ENCODE measurements at places on chromosomes 1 and 21. TPM values are rescaled to one million over a fixed set of nuclear protein-coding genes. Genes with fewer than 3 reads are reported as not detected.

KLF17 gene
- total RNA-seq = not detected

BRDT gene
- not detected for total RNA-seq

SLC6A9 gene
- total RNA-seq = 1.2 TPM

KCNE1 gene
- total RNA-seq = 4.8 TPM

DCST2 gene
- not detected for total RNA-seq

SPATA45 gene
- not detected for total RNA-seq

ST6GALNAC5 gene
- 0.41 TPM for total RNA-seq

DNA sequence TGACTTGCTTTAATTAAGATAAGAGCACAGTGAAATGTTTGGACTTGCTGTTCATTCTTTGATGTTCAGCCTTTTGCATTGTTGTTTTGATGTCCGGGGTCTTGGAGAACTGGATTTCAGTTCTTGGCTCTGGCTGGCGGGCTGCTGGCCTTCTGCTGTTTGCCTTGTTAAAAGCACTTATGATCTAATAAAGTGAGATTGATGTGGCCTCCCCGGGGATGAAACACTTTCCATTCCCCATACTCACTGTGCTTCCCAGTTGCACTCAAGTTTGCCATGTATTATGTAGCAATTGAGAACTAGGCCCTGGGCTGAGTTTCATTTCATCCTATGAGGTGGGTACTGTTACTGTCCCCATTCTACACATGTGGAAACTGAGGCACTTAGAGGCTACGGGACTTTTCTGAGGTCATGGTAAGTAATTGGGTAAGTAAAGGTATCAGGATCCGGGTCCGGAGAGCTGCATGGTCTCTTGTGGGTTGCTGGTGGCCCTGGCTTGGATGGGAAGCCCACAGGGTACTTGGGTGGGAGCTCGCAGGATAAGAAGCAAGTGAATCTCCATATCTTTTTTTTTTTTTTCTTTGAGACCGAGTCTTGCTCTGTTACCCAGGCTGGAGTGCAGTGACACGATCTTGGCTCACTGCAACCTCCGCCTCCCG lies 127.7 kb upstream of the ZBTB40 start:
- no peak for DNase-seq

DNA sequence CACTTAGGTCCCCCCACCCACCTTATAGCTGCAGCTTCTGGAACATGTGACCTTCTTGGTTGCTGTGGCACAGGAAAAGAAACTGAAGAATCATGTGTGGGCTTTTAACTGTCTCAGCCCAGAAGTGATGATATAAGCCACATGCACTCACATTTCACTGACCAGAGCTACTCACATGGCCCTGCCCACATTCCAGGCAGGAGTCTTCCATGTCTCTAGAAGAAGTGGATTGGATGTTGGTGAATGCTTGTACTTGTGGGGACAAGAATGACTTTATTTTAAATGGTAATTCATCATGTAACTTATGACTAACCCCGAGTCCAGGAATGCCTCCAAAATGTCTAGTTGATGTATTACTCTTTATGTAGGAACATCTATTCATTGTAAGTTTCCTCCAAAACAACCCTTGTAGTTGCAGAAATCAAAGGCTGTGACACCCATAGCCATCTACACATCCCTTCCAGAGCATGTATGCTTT lies 15.8 kb upstream of the CAMK1G start:
- DNase-seq = no peak

GRCh38 chr1:31859719-31860118 lies 43.9 kb upstream of the SPOCD1 start:
- no peak for DNase-seq

- peak; percentile 93 for DNase-seq
These were observed 42.4 kb downstream of the TMEM53 start for GRCh38 chr1:44631647-44632539.

GRCh38 chr1:66003690-66004089 lies 211.0 kb downstream of the PDE4B start:
- no peak for DNase-seq

DNA sequence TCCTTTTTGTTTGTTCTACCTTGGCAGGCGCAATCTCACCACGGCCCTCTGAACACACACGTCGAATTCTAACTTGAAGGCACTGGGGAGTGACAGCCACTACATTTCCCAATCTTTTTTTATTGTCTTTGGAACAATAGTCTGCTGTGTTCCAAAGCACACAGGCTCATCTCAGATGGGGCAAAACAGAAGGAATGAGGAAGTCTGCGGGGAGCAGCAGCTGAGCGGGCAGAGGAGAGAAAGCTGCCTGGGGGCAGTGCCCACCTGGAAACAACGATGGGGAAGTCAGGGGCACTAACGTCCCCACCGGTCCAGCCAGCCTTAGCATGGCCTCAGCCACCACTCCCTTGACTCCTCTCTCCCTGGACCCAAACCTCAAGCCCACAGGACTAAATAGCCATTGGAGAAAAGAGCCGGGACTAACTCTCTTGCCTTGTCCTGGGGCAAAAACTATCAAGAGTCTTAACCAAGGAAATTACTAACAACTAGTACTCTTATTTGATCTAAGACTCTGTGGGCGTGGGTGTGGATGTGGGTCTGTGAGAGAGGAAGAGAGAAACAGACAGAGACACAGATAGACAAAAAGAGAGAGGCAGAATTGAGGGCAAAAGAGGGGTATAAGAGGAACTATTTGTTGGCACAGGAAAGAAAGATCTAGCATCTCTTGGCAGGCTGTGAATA lies 34.2 kb downstream of the SYF2 start:
- no peak for DNase-seq

- DNase-seq = peak; percentile 42
These were observed 40.8 kb downstream of the SLC37A1 start for GRCh38 chr21:42554251-42554961.

DNA sequence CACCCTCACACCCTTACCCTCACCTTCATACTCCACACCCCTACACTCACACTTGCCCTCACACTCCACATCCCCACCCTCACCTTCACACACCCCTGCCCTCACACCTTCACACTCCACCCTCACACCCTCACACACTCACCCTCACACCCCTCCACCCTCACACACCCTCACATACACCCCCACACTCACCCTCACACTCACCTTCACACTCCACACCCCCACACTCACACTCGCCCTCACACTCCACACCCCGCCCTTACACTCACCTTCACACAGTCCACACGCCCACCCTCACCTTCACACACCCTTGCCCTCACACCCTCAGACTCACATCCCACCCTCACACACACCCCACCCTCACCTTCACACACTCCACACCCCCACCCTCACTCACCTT lies 43.6 kb upstream of the EDN2 start:
- DNase-seq = peak; percentile 6

GRCh38 chr1:16727190-16728111 lies 12.9 kb upstream of the RNU1-4 start:
- DNase-seq = no peak

DNA sequence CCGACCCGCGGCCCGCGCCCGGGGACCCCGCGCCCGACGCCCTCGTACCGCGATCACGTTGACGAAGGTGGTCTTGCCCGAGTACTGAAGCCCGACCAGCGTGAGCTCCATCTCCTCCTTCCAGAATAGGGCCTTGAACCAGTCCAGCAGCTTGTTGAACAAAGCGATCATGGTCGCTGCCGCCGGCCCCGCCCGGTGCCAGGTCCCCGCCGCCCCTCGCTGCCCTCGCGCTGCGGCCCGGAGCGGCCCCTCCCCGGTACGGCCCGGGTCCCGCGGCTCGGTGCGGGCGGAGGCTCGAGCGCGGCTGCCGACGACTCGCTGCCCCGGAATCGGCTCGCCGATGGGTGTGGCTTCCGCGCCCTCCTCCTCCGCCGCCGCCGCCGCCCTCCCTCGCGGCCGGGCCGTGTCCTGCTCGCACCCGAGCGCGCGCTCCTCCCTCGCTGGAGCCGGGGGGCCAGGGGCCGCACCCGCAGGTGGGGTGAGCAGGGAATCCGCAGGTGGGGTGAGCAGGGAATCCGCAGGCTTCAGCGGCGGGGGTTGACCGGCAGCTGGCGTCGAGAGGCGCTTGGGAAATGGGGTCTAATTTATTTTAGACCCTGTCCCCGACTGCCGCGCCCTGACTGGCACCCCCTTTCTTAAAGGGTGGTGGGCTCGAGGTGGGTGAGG lies at the start of gene ARL8A:
Gene ARL8A (minus strand): TSS at position 336 of the 666 bp plus-strand sequence. CDS start 165 bp downstream, at position 171.
- peak; percentile 82 for DNase-seq

DNA sequence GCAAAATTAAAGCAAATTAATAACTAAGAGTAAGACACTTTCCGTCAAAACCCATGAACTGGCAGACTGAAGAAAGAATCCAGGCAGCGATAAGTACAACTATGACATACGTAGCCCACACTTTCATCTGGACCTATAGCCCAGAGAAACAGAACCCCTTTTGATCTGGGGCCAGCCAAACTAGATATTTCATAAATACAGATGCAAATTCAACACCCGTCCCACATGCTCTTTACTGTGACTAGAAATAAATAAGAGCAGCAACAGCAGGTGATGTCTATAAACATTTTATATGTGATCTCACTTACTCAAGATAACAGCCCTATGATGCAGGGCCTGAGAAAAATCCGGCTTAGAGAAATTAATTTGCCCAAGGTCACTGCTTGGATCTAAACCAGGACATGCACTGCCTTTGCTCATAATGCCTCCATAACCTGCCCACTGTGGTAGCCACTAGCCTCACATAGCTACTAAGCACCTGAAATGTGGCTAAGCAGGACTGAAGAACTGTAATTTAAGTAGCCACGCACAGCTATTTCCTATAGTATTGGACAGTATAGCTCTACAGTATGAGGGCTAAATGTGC lies 130.2 kb downstream of the TGFBR3 start:
- no peak for DNase-seq

GRCh38 chr1:145912128-145912641 lies 2.3 kb upstream of the ITGA10 start:
- no peak for DNase-seq

DNA sequence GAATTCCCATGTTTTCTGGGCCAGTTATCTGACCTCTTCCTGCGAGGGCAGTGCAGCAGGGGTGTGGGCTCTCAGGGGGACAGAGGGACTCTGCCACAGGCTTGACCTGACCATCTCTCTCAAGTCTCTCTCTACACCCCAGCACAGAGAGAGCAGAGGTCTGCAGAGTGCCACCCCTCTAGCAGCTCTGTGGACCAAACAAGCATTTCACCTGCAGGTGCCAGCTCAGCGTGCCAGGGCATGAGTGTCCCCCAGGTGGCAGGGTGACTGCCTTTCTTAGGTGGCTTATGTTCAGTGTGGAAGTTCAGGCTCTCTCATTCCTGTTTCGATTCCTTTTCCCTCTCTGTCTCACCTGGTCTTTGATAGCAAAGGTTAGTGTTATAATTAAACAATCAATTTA lies 191.3 kb downstream of the CACNA1E start:
- DNase-seq = no peak

All from left ventricle myocardium inferior (tissue), 1 donor.